ENCODE measurements at places on chromosomes 7 and 10.

DNA sequence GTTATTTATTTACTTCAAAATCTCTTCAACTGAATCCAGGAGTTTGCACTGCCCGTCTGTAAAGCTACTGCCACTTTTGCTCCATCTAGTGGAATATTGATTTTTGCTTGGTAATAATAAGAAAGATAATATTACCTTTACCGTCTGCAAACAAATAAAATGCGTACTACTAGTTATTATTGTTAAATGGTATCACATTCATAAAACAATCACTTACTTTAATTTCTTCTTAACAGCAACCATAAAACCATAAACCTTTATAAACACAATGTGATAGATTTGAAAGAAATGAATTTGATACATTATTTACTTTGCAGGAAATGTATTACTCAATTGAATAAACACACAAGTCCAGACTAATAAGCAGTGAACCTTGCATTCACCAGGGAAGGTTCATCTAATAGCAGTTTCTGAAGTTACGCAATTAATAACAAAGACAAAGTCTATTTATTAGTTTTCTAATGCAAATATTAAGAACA, 6.4 kb downstream of the AGMO start:
- DNase-seq, result peak; percentile 3

- no peak for DNase-seq
Measured at GRCh38 chr10:88754287-88754686, 5.5 kb upstream of the LIPN start.

- DNase-seq, result no peak
Measured at GRCh38 chr7:110626414-110626813, 464.5 kb upstream of the LRRN3 start.

- no peak for DNase-seq
Measured at GRCh38 chr10:17206210-17206709, 4.8 kb upstream of the TRDMT1 start.

DNA sequence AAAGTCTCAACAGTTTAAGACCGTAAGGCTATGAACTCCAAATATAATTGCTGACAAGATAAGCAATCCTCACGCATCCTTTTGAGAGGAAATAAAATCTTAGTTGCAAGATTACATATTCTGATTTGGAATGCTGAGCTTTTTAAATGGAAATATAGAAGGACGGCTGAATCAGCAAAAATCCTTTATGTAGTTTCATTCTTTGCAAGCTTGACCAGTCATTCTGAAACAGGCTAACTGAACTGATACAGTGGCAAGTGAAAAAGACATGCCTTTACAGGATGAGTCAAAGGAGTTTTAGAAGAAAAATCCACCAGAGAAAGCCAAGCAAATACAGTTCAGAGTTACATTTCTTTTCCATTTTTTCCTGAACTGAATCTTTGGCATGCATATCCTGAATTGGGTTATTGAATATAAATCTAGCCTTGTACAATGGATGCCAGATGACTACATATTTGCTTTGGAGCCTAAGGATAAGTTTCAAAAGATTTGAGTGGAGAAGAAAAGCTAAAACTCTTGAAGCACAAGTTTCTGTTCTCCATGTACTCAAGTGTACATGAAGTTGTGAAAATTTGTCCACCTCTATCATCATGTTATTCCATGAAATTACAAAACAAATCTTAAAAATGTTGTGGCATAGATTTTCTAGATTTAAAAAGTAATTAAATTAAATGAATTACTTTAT, 4.4 kb downstream of the VIM start:
- DNase-seq, result no peak

DNA sequence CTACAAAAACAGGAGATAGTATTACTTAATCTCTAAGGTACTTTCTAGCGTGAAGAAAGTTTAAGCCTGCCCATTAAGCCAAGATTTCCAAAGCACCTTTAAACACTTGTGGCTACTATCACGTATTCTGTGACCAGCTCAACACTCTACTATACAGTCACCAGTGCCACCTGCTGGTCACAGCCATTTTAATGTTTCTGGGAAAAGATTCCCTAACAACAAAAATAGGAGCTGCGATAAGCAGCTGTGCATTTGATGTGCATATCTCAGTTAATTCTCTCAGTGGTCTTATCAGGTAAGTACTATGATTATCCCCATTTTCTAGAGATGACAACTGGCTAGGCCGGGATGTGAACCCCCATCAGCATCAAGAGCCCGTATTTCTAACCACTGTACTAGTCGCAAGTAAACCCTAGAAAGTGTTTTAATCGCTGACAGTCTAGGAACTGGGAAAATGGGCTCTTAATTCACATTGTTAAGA, 860 bp downstream of the SEC31B start:
- peak; percentile 65 for DNase-seq

- DNase-seq, result no peak
Measured at GRCh38 chr7:154968336-154969001, 34.5 kb downstream of the PAXIP1 start.

DNA sequence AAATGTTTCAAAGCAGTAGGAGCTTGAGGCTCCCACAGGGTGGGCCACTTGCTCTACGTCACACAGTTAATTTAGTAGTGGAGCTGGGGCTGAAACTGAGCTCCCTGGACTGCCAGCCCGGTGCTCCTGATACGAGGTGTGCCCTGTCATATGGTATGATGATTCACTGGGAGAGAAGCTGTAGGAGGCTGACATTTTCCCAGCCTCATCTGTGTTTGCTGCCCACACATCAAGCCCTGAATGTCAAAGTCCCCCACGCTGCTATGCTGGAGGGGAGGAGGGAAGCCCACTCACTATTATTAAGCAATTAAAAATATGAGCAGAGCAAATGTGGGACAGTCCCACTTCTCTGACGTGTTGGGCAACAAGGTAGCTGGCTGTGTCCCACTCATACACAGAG, 81.2 kb upstream of the SORCS3 start:
- no peak for DNase-seq

- no peak for DNase-seq
Measured at GRCh38 chr10:93299606-93300287, 182.4 kb downstream of the MYOF start.

- DNase-seq, result no peak
Measured at GRCh38 chr10:59333701-59334100, 28.6 kb downstream of the FAM13C start.

All from HepG2 (cell line).